Bronchial epithelial cell (primary cell): ENCODE measurements at places on chromosomes 1 and 21.

GRCh38 chr1:183374825-183375224 lies 43.4 kb downstream of the NMNAT2 start:
- no peak for DNase-seq

DNA sequence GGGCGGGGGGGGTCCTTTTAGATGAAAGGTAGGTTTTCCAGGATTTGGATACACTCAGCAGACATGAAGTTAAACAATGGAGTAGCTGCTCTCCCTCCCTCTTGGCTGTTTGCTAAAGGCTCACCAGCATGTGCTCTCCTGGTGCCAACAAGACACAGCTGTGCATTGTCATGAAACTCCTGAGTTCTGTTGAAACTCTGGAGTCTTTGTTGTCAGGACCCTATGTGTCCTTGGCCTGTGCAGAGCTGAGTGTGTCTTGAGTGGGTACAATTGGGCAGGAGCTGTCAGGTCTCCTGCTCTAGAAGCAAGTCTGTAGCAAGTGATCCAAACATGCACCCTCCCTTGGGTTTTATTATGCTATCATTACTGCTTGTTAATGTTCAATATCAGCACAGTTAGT lies 12.7 kb downstream of the TBX19 start:
- DNase-seq, result no peak

- peak; percentile 93 for DNase-seq
Measured at GRCh38 chr1:30756545-30757351, 826 bp downstream of the LAPTM5 start.

- peak; percentile 54 for DNase-seq
Measured at GRCh38 chr1:245969283-245969682, 537.8 kb downstream of the SMYD3 start.

GRCh38 chr1:160755911-160756848 lies 17.1 kb downstream of the SLAMF7 start:
- no peak for DNase-seq

DNA sequence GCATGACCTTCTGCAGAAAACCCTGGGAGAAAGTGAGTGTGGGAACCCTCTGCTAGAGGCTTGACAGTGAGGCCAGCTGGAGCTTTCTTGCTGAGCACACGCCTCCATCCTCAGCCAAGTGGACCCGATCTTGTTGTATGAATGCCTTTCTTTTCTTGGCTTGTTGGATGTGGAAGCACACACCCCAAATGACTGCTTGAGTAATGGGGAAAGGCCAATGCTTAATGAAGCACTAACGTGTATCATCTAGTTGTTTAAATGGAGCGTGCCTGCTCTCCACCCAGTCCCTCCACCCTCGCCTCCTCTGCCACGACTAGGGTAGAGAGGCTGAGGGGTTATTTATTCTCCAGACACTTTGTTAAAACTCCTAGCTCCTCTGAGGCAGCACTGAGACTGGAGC lies 54.3 kb upstream of the IKBKE start:
- DNase-seq, result no peak

- DNase-seq, result peak; percentile 37
Measured at GRCh38 chr1:222009105-222009730, 267.3 kb upstream of the DUSP10 start.

DNA sequence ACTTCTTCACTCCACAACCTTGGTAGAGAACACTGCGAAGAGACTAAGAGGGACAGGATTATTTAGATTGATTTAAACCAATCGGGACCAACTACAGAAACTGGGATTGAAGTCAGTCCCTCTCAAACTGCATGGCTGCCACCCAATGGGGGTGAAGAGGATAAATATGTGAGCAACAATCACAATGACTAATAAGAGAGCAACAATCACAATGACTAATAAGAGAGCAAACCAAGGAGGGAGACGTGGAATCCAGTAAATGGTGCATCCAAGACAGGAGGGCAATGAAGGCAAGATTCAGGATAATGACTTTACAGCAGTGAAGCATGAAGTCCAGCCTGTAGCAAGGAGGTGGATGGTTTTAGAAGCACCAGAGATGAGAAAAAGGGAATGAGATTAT lies 322.8 kb downstream of the TTLL7 start:
- peak; percentile 55 for DNase-seq

- DNase-seq, result no peak
Measured at GRCh38 chr1:220791956-220792355, 5.2 kb downstream of the MTARC1 start.

GRCh38 chr1:248914796-248915381 lies 8.9 kb downstream of the PGBD2 start:
- DNase-seq, result no peak

DNA sequence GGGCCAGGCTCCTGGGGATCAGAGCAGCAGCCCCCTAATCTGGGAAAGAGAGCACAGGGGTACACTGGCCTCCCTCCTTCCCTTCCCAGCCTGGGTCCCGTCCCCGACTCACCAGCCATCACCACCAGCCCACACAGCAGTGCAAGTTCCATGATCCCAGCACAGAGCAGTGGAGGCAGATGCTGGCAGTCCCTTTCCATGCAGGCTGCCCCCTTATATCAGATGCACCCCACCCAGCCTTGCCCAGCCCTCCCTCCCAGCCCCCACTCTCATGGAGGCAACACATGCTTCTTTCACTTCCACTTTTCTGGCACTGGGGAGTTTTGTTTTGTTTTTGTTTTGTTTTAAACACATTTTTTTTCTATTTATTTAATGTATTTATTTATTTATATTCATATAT lies at the start of gene PLA2G2D:
TSS of gene PLA2G2D (minus strand) at position 190 of the 400 bp plus-strand sequence. CDS start at position 152, 38 bp downstream.
- no peak for DNase-seq

- peak; percentile 22 for DNase-seq
Measured at GRCh38 chr1:237186675-237187074, 144.7 kb downstream of the RYR2 start.

DNA sequence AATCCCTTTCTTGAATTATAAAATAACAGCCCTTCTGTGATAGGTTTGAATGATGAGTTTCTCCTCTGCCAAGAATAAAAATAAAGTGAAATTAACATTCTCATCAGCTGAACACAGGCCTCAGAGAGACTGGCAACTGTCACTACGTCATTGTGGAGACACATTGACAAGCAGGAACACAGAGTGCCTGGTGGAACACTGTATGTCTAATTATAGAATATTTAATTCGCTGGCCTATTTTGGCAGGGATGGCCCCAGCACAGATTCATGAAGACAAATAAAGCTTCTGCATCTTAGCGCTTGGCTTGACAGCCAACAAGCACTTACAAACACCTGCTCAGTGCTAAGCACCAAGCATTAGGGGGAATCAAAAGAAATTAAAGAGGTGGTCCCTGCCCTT lies 52.0 kb upstream of the SMYD2 start:
- DNase-seq, result no peak

- no peak for DNase-seq
Measured at GRCh38 chr1:25033828-25034705, 104.0 kb upstream of the RUNX3 start.

- DNase-seq, result no peak
Measured at GRCh38 chr1:199954699-199955098, 72.8 kb upstream of the NR5A2 start.

- peak; percentile 11 for DNase-seq
Measured at GRCh38 chr1:99869304-99869703, 19.1 kb downstream of the AGL start.

- DNase-seq, result no peak
Measured at GRCh38 chr1:83802460-83803152, 196.3 kb downstream of the TTLL7 start.

DNA sequence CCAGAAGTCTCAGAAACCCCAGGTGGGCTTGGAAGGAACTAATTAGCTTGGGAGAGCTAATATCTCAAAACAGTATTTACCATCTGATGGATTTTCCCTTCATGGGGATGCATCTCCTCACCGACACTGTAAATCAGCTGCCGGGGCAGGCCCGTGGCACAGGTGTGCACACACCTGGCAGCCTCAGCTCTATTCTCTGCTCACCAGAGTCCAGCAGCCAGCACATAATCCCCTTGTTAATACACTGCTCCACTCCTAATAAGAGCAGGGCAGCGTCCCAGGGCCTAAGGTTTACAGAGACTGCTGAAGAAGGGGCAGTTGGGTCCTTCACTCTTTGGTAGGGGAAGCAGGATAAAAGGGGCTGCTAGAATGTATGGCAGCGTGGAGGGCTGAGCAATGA lies 200.0 kb downstream of the TOMM20 start:
- DNase-seq, result no peak

GRCh38 chr1:83500987-83501591 lies 497.8 kb downstream of the TTLL7 start:
- peak; percentile 24 for DNase-seq

DNA sequence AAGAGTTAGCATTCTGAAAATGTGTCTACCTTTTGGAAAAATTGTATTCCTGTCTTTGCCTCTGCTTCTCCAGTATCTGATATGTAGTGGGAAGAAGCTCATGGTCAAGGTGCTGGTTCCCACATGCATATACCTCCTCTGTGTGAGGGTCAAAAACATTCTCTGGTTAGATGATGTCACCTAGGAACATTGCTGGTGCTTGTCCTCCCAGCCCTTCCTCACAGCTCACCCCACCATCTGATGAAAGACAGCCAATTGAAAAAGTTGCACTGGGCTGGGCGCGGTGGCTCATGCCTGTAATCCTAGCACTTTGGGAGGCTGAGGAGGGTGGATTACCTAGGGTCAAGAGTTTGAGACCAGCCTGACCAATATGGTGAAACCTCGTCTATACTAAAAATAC lies 154.4 kb downstream of the NR5A2 start:
- DNase-seq, result peak; percentile 90

DNA sequence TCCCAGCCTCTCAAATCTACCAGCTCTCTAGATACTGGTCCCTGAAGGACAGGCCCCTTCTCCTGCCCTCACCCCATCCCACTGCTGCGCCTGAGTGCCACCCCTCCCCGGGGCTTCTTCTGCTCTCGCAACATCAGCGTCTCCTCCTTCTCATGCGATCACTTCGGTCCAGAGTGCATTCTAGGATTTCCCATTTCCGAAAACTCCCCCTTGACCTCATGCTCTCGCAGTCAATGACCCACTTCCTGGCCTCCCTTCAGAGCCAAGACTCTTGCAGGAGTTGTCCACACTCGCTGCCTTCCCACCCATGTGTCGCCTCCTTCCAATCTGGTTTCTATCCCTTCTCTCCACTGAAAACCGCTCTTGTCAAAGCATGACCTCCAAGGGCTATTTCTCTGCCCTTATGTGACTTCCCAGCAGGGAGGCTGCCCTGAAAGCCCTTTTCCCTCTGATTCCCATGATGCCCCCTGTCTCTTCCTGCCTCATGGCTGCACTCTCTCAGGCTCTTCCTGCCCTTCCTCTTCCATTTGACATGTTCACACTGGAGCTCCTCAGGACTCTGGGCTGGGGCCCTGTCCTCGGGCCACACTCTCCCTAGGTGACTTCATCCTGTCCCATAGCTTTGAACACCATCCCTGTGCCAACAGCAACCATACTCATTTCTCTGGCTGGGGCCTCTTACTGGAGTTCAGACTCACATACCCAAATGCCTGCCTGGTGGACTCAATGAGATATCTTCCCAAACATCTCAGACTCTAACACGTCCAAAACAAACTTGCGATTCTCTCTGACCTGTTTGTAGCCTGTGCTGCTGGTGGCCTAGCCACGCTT lies 46.0 kb downstream of the LDLRAD2 start:
- no peak for DNase-seq
